Fibroblast of skin of scalp (primary cell): ENCODE measurements at places on chromosomes 6 and 20.

GRCh38 chr20:25040438-25040831, 17.5 kb downstream of the ACSS1 start:
- peak; percentile 54 for DNase-seq

DNA sequence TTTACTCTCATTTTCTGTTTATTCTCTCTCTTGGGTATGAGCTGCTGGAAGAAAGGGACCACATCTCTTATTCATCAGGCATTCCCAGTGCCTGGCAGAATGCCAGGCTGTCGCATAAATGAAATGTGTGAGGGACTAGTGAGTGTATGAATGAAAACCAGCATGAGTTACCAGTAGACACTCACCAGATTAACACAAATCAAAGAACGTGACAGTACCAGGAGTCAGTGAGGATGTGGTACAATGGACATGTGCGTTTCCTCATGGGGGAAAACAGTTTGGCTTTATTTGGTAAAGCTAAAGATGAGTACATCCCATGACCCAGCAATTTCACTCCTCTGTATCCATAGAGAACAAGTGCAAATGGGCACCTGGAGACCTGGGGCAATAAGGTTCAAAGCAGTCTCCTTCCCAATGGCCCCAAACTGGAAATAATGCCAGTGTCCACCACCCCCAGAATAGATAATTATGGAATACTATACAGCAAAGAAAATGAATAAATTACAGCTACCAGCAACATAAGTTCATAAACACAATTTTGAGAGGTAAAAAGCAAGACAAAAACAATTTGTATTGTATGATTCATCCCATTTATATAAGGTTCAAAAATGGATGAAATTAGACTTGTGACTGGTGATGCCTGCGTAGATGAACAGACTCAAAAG, 93.3 kb downstream of the CDH22 start:
- peak; percentile 46 for DNase-seq

GRCh38 chr6:130615816-130616215, 211.4 kb upstream of the SMLR1 start:
- no peak for DNase-seq

GRCh38 chr20:19860737-19861136, 102.7 kb downstream of the RIN2 start:
- DNase-seq: no peak

GRCh38 chr20:64038224-64038564, 2.2 kb downstream of the C20orf204 start:
- no peak for DNase-seq
